Tibial artery (tissue), 4 donors: ENCODE measurements at places on chromosomes 11 and 22.

DNA sequence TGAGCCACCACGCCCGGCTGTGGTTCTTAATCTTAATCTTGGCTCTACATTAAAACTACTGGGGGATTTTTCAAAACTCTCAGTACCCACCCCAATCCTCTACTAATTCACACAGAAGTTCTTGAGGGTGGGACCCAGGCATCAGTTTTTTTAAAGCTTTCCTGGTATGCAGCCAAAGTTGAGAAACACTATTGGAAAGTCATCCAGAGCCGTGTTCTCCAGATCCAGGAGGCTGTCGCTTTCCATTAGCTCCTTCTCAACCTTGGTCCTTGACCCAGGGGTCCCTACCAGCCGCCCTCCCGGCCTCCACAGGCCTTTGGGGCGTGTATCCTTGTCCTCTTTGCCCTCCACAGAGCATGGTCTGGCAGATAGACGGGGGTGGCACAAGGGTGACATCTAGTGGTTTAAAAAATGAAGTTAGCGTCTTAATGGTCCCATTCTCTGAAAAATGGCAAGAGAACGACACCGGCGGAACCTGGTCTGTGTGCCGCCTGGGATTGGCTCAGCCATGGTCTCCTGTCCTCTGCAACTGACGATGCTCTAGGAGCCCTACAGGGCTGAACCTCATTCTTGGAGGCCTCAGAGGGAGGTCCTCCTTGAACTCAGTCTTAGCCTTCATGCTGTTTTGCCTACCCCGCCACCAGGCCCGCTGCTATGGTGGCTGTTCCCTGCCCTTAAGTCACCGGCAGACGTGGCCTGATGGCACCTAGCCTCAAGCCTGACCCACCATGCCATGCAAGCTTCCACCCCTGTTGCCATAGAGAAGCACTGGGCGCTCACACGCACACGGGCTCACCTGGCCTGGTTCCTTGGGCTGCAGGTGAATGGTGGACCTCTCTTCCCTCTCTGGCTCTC, 152.0 kb upstream of the SYN3 start:
- H3K4me1 ChIP-seq, result no peaks in the 10 kb centered on the region
- H3K27ac ChIP-seq, result no peak overlapping the region
- peaks cover 8% of the 10 kb centered on the region for H3K27me3 ChIP-seq
- H3K36me3 ChIP-seq, result no peaks in the 10 kb centered on the region

GRCh38 chr22:40377931-40378330, 7.5 kb downstream of the SGSM3 start:
- no peaks in the 10 kb centered on the region for H3K27me3 ChIP-seq
- H3K27ac ChIP-seq, result no peak overlapping the region
- H3K4me3 ChIP-seq, result no peak overlapping the region
- no peaks in the 10 kb centered on the region for H3K36me3 ChIP-seq

GRCh38 chr11:82775736-82776346, 42.2 kb upstream of the FAM181B start:
- no peak overlapping the region for H3K27ac ChIP-seq
- no peak for DNase-seq
- no peaks in the 10 kb centered on the region for H3K27me3 ChIP-seq
- no peak overlapping the region for H3K4me3 ChIP-seq
- no peaks in the 10 kb centered on the region for H3K36me3 ChIP-seq

GRCh38 chr11:130456286-130456685, 7.8 kb downstream of the ADAMTS15 start:
- H3K36me3 ChIP-seq, result no peaks in the 10 kb centered on the region
- H3K27ac ChIP-seq, result peak overlapping the region; percentile 94
- no peaks in the 10 kb centered on the region for H3K27me3 ChIP-seq
- H3K4me1 ChIP-seq, result peaks cover 75% of the 10 kb centered on the region
- DNase-seq, result no peak
- H3K4me3 ChIP-seq, result no peak overlapping the region

DNA sequence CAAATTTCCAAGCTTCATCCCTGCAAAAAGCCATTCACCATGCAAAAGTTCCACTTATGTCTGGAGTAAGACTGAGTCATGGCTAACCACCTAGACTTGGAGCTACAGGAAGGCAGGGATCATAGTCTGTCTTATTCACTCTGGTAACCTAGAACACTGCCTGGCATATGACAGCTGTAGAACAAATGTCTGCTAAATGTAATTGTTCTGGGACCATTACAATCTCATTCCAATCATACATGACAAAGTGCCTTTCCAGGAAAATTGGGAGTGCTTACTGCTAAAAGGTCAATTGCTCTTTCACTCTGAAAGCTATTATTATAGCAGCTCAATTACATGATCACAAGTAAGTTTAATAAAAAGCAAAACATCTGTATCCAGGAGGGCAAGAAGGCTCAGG, 99.1 kb upstream of the CHRM4 start:
- H3K36me3 ChIP-seq, result peaks cover 9% of the 10 kb centered on the region
- no peak overlapping the region for H3K4me3 ChIP-seq

DNA sequence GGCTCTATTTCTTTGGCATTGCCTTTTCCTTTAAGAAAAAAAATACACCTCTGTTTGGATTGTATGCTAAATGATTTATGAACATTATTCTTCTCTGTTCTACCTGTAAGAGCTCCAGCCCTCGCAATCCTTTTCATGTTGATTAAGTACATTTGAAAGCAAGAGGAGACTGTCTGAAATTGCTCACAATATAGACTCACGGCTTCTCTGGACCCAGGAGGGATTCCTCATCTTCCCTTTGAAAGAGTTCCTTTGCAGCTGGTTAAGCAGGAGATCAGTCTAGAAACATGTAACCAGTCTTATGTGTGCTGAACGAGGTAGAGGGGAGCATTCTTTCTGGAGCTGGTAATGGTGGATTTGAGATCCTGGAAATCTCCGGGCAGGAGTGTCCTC, 47.4 kb downstream of the PKNOX2 start:
- H3K4me1 ChIP-seq, result peaks cover 5% of the 10 kb centered on the region
- DNase-seq, result no peak
- no peaks in the 10 kb centered on the region for H3K36me3 ChIP-seq
- H3K27me3 ChIP-seq, result no peaks in the 10 kb centered on the region
- H3K27ac ChIP-seq, result no peak overlapping the region

DNA sequence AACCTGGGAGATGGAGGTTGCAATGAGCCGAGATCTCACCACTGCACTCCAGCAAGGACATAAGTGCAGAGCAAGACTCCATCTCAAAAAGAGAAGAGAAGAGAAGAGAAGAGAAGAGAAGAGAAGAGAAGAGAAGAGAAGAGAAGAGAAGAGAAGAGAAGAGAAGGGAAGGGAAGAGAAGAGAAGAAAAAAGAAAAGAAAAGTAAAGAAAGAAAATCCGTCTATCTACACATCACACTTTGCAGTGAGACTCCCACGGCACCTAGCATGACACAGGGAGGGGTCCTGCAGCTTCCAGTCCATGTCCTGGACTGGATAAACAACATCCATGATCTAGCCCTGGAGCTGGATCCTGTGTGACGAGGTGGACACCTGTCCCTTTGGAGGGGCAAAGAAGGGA, 4.0 kb upstream of the PPARA start:
- DNase-seq, result no peak
- peaks cover 22% of the 10 kb centered on the region for H3K4me1 ChIP-seq
- H3K27me3 ChIP-seq, result no peaks in the 10 kb centered on the region

DNA sequence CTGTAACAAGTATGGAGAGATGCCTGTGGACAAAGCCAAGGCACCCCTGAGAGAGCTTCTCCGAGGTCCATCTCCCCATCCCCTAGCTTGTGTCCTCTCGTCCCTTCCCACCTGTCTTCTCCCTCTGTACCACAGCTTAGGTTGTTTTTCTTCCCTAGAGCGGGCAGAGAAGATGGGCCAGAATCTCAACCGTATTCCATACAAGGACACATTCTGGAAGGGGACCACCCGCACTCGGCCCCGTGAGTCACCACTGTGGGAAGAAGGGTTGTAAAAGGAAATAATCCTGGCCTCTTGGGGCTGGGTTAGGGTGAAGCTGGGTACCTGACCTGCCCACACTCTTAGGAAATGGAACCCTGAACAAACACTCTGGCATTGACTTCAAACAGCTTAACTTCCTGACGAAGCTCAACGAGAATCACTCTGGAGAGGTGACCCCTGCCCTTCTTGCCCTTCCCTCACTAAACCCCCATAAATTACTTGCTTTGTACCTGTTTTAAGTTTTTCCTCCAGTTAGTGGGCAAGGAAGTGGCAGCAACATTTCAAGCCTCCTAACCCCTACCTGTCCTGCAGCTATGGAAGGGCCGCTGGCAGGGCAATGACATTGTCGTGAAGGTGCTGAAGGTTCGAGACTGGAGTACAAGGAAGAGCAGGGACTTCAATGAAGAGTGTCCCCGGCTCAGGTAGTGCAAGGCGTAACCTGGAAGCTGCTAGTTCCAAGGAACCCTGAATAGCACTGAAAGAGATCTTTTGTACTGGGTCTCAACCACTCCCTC, 3.1 kb downstream of the TAF10 start:
- peaks cover 55% of the 10 kb centered on the region for H3K4me1 ChIP-seq
- H3K27ac ChIP-seq, result peak overlapping the region; percentile 98
- no peak overlapping the region for H3K4me3 ChIP-seq
- DNase-seq, result no peak
- peaks cover 36% of the 10 kb centered on the region for H3K36me3 ChIP-seq
- no peaks in the 10 kb centered on the region for H3K27me3 ChIP-seq

DNA sequence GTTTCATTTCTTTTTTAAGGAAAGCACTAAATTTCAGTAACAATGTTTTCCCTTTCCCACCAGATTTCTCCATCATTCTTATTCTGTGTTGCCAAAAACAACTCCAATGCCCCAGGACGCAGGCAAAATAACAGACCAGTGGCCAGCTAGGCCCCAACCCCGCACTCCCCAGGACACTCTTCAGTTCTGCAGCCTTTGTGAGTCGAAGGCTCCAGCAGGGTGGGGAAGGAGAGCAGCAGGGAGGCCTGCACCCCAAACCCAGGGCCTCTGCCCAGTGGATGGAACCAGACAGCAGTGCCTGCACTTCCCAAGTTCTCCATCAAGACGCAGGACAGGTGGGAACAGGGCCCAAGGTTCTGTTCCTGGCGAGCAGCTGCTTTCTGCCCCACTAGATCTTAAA, 34.4 kb downstream of the PPP2R1B start:
- H3K36me3 ChIP-seq, result no peaks in the 10 kb centered on the region
- H3K27me3 ChIP-seq, result no peaks in the 10 kb centered on the region
- peak overlapping the region; percentile 98 for H3K27ac ChIP-seq
- peak; percentile 74 for DNase-seq
- no peak overlapping the region for H3K4me3 ChIP-seq
- peaks cover 71% of the 10 kb centered on the region for H3K4me1 ChIP-seq

DNA sequence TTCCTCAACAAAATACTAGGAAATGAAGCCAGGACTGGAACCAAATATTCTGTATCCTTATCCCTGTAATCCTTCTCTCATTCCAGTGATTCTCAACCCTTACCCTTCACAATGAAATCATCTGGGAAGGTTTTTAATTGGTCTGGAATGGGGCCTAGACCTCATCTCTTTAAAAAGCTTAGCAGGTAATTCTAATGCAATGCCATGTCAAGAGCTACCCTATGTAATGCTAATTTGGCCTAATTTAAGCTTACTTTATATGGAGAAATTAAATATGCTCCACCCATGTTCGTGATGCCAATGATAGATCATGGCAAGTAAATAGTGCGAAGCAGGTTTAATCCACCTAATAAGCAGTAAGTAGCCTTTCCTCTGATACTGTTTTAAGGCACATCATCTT, 101.7 kb downstream of the SGSM3 start:
- no peaks in the 10 kb centered on the region for H3K36me3 ChIP-seq
- H3K4me1 ChIP-seq, result peaks cover 26% of the 10 kb centered on the region
- H3K27ac ChIP-seq, result no peak overlapping the region
- H3K27me3 ChIP-seq, result no peaks in the 10 kb centered on the region
- H3K4me3 ChIP-seq, result no peak overlapping the region

- H3K4me3 ChIP-seq, result no peak overlapping the region
- H3K36me3 ChIP-seq, result no peaks in the 10 kb centered on the region
- H3K4me1 ChIP-seq, result no peaks in the 10 kb centered on the region
- peak; percentile 78 for DNase-seq
These were observed 66.7 kb downstream of the SYN3 start for GRCh38 chr22:32991353-32992101.

DNA sequence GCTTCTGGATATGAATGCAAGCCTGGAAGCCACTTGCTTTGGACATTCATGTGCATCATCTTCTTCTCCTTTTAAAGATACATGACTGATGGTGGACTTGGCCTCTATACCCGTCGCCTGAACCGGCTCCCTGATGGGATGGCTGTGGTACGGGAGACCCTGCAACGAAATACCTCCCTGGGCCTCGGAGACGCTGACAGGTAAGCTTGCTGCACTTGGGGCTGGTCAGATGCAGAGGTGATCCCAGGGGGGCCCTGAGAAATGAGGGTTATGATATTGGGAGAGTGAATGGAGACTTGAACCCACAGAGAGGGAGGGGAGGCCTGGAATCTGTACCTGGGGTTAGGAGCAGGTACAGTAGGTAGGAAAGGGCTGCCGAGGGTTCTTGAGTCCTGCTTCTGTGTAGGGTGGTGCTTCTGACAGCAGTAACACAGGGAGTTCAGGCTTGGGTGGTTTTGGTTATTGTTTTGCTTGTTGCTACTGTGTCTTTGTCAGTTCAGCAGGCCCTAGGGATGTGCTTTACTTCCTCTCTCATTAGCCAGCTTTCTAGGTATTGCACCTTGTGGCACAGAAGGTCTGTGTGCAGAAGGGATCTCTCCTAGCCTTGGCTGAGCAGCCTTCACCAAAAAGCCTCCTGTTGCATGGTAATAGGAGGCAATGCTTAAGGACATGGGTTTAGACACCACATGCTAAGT, 176.1 kb downstream of the DBX1 start:
- H3K4me1 ChIP-seq, result peaks cover 40% of the 10 kb centered on the region
- no peak overlapping the region for H3K4me3 ChIP-seq
- peaks cover 38% of the 10 kb centered on the region for H3K36me3 ChIP-seq
- DNase-seq, result no peak
- no peaks in the 10 kb centered on the region for H3K27me3 ChIP-seq
- peak overlapping the region; percentile 44 for H3K27ac ChIP-seq

DNA sequence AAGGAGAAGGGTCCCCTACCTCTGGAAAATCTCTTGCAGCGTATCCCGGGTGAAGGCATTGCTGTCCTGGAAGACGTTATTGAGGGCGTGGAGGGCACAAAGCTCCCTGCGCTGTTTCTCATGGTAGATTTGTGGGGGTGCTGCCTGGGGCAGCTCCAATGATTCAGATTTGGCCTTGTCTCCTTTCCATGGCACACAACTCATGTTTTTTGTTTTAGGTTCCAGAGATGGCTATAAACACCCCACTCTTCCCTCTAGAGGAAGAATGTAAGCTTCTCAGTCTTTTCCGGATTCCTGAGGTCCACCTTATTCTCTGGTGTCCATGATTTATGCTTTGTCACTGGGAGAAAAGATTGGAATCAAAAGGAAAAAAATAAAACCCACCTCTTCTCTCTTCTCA, 959 bp downstream of the JOSD1 start:
- peak overlapping the region; percentile 68 for H3K4me3 ChIP-seq
- peaks cover 62% of the 10 kb centered on the region for H3K4me1 ChIP-seq
- no peaks in the 10 kb centered on the region for H3K36me3 ChIP-seq
- H3K27me3 ChIP-seq, result no peaks in the 10 kb centered on the region
- no peak for DNase-seq

- H3K4me3 ChIP-seq, result no peak overlapping the region
- peaks cover 8% of the 10 kb centered on the region for H3K36me3 ChIP-seq
- no peak for DNase-seq
- H3K27ac ChIP-seq, result peak overlapping the region; percentile 88
- no peaks in the 10 kb centered on the region for H3K27me3 ChIP-seq
These were observed 51.7 kb downstream of the PITPNB start for GRCh38 chr22:27867085-27867952.
